Liver (tissue), 10 donors: ENCODE measurements at places on chromosomes 7 and 10. TPM values are rescaled to one million over a fixed set of nuclear protein-coding genes. Genes with fewer than 3 reads are reported as not detected.

DNA sequence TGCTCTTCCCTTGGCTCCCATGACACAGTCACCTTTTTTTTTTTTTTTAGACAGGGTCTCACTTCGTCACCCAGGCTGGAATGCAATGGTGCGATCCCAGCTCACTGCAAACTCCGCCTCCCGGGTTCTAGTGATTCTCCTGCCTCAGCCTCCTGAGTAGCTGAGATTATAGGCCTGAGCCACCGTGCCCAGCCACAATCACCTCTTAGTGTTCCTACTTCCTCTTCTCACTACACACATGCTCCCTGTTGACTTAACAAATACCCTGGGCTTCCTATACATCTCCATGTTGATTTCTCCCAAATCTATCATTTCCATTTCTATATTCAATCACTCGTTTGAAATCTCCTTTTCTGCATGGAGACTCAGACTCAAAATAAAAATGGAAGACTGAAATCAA lies 91.7 kb downstream of the CUBN start:
- no peaks in the 10 kb centered on the region for H3K27me3 ChIP-seq
- H3K27ac ChIP-seq: no peak overlapping the region
- no peak overlapping the region for H3K4me3 ChIP-seq
- no peaks in the 10 kb centered on the region for H3K36me3 ChIP-seq
- H3K4me1 ChIP-seq: no peaks in the 10 kb centered on the region
- DNase-seq: no peak

DNA sequence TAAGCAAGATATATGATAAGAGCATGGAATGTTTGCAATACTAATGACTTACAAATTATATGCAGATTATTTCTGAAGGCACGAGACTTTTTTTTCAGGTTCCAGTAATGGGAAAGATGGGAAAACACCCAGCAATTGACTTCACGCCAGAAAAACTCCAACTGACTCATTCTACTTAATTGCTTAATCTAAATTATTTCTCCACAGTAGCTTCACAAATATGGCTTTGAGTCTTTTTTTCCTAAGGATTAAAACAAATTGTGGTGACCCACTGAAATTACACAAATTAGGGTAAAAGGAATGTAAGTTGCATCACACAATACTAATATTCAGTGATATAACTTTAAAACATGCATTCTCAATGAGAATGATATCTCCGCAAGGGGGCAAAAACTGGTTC lies 138.7 kb downstream of the GNAI1 start:
- H3K27me3 ChIP-seq: no peaks in the 10 kb centered on the region
- no peak for DNase-seq
- no peak overlapping the region for H3K27ac ChIP-seq
- H3K36me3 ChIP-seq: no peaks in the 10 kb centered on the region

- DNase-seq: peak; percentile 8
- H3K4me1 ChIP-seq: peaks cover 12% of the 10 kb centered on the region
- no peaks in the 10 kb centered on the region for H3K27me3 ChIP-seq
- H3K4me3 ChIP-seq: no peak overlapping the region
- no peak overlapping the region for H3K27ac ChIP-seq
These were observed 170.2 kb upstream of the ZMIZ1 start for GRCh38 chr10:78898341-78899097.

DNA sequence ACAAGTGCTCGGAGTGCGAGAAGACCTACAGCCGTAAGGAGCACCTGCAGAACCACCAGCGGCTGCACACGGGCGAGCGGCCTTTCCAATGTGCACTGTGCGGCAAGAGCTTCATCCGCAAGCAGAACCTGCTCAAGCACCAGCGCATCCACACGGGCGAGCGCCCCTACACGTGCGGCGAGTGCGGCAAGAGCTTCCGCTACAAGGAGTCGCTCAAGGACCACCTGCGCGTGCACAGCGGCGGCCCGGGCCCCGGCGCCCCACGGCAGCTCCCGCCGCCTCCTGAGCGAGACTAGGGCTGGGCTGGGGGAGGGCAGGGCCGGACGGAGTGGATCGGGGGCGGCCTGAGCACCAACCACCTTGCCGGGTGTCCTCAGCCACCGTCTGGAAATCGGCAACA lies 15.1 kb upstream of the ZNF212 start:
- H3K4me3 ChIP-seq: no peak overlapping the region
- no peaks in the 10 kb centered on the region for H3K27me3 ChIP-seq
- peaks cover 36% of the 10 kb centered on the region for H3K36me3 ChIP-seq
- no peak for DNase-seq
- H3K4me1 ChIP-seq: no peaks in the 10 kb centered on the region

DNA sequence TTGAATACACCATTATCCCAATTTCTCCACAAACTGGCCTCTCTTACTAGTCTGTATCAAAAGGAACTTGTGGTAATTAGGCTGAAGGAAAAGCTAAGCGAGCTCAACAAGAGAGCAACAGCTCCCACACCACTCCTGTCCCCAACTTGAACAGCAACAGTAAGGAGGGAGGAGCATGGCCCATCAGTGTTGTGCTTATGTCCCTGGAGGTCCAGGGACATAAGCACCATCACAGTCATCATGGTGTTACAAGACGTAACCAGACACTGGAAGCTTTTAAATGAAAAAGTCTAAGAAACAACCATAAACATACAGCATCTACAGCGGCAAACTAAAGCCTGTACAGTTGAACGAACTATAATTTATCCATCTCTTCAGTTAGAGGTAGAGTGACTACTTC lies 989 bp downstream of the ERLIN1 start:
- peaks cover 12% of the 10 kb centered on the region for H3K36me3 ChIP-seq
- H3K4me1 ChIP-seq: peaks cover 4% of the 10 kb centered on the region
- no peak for DNase-seq
- H3K4me3 ChIP-seq: peak overlapping the region; percentile 83

GRCh38 chr7:45684910-45685618 lies 110.9 kb downstream of the ADCY1 start:
- peaks cover 23% of the 10 kb centered on the region for H3K4me1 ChIP-seq
- no peaks in the 10 kb centered on the region for H3K27me3 ChIP-seq
- H3K27ac ChIP-seq: no peak overlapping the region
- H3K36me3 ChIP-seq: no peaks in the 10 kb centered on the region
- DNase-seq: peak; percentile 19

- peaks cover 7% of the 10 kb centered on the region for H3K4me1 ChIP-seq
- H3K27me3 ChIP-seq: no peaks in the 10 kb centered on the region
- no peak for DNase-seq
- H3K36me3 ChIP-seq: no peaks in the 10 kb centered on the region
These were observed 5.6 kb upstream of the CD36 start for GRCh38 chr7:80632819-80633218.

DNA sequence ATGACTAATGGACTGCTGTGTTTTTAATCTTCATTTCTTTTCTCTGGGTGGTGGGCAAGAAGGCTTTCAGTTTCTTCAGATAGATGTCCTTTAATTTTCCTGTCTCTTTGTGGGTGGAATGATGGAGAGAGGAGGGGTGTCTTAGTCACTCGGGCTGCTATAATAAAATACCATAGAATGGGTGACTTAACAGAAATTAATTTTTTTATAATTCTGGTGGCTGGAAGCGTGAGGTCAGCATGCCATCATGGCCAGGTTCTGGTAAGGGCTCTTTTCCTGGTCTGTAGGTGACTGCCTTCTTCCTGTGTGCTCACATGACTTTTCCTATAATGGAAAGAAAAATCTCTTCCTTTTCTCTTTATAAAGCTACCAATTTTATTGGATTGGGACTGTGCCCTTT lies 6.3 kb downstream of the RSBN1L start:
- no peak for DNase-seq
- H3K4me1 ChIP-seq: peaks cover 3% of the 10 kb centered on the region
- no peak overlapping the region for H3K27ac ChIP-seq
- H3K36me3 ChIP-seq: no peaks in the 10 kb centered on the region
- H3K27me3 ChIP-seq: no peaks in the 10 kb centered on the region

DNA sequence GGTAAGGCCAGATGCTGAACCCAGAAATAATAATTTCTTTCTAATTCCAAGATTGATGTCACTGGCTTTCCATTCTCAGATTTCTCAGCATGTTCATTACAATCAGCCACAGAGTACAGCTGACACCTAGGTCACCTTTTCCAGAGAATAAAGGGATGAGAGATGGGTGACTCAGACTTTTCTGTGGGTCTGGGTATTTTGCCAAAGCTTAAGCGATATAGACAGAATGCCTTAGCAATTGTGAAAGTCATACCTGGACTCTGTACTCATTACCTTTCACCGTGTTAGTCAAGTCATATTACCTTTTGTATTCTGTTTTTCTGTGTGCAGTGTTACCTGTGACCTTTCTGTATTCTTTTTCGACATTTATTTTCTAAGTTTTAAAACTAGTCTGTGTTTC lies 10.6 kb upstream of the PRTFDC1 start:
- H3K27me3 ChIP-seq: no peaks in the 10 kb centered on the region
- H3K27ac ChIP-seq: peak overlapping the region; percentile 70
- H3K4me3 ChIP-seq: no peak overlapping the region
- peaks cover 9% of the 10 kb centered on the region for H3K4me1 ChIP-seq
- H3K36me3 ChIP-seq: no peaks in the 10 kb centered on the region

DNA sequence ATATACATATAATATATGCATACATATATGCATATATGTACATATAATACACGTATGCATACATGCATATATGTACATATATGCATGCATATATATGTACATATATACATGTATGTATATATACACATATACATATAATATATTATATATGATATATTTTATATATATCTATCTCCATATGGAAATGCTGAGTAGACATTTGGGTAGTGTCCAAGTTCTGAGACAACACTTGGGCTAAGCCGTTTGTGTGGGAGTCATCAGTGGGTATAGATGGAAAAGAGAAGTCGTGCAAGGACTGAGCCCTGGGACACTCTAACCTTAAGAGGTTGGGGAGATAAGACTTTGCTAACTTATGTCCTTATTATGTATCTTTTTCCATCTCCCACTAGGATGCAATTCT lies 165.2 kb upstream of the PODXL start:
- H3K27me3 ChIP-seq: no peaks in the 10 kb centered on the region
- DNase-seq: no peak
- no peaks in the 10 kb centered on the region for H3K4me1 ChIP-seq

- no peak for DNase-seq
- no peaks in the 10 kb centered on the region for H3K27me3 ChIP-seq
- H3K36me3 ChIP-seq: no peaks in the 10 kb centered on the region
- no peak overlapping the region for H3K4me3 ChIP-seq
- peaks cover 14% of the 10 kb centered on the region for H3K4me1 ChIP-seq
These were observed 4.8 kb downstream of the ADRA2A start for GRCh38 chr10:111081595-111081994.

GRCh38 chr10:127228195-127228787 lies 31.9 kb upstream of the INSYN2A start:
- DNase-seq: no peak
- H3K4me3 ChIP-seq: no peak overlapping the region
- no peaks in the 10 kb centered on the region for H3K36me3 ChIP-seq
- H3K4me1 ChIP-seq: peaks cover 14% of the 10 kb centered on the region
- H3K27ac ChIP-seq: no peak overlapping the region

DNA sequence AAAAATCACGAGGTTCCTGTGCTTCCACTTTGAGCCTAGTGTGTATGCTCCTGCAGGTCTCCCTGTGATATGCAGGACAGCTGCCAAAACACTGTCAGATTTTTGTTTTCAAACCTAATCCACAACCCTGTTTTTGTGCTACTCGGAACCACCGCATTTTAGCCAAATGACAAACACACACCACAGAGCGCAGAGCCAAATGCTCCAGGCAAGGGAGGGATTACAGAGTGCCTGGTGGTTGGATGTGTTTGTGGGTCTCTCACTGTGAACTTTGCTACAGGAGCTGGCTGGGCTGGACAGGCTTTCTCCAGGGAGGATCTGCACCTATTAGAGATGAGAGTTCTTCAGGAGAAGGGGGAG lies 5.7 kb upstream of the RBM28 start:
- H3K27ac ChIP-seq: no peak overlapping the region
- no peak for DNase-seq
- no peak overlapping the region for H3K4me3 ChIP-seq
- H3K36me3 ChIP-seq: no peaks in the 10 kb centered on the region
- no peaks in the 10 kb centered on the region for H3K27me3 ChIP-seq
- H3K4me1 ChIP-seq: peaks cover 9% of the 10 kb centered on the region

GRCh38 chr10:51832652-51833383 lies 133.4 kb upstream of the CSTF2T start:
- H3K4me3 ChIP-seq: no peak overlapping the region
- no peaks in the 10 kb centered on the region for H3K27me3 ChIP-seq
- DNase-seq: no peak
- H3K36me3 ChIP-seq: no peaks in the 10 kb centered on the region
- H3K4me1 ChIP-seq: no peaks in the 10 kb centered on the region

DNA sequence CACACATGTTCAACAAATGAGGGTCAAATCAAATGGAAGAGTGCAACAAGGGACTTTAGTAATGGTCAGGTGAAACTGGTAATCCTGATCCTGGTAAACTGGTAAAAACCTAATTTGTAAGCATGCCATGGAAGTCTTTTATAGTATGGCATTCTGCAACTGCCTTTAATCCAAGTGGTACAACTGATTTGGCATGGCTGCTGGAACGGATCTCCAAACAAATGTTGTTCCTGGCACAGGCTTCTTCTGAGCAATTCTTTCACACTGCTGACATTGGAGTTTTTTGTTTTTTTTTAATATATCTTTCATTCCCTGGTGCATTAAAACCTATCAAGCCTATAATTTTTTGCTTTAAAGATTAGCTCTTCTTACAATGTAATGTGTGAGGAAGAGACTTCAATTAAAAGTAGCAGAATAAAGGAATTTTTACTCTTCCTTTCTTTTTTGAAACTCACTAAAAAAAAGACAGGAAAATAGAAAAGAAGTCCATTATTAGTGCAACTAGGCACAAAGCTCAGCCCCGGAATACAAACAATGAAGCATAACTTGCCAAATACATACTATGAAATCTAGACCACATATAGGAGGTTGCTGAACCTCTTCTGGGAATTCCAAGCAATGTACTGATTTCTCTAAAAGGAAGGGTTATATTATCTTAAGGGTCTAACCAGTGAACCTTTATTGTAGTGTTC lies 79.3 kb upstream of the OIT3 start:
- H3K36me3 ChIP-seq: no peaks in the 10 kb centered on the region
- DNase-seq: no peak
- H3K27me3 ChIP-seq: no peaks in the 10 kb centered on the region
- no peaks in the 10 kb centered on the region for H3K4me1 ChIP-seq

DNA sequence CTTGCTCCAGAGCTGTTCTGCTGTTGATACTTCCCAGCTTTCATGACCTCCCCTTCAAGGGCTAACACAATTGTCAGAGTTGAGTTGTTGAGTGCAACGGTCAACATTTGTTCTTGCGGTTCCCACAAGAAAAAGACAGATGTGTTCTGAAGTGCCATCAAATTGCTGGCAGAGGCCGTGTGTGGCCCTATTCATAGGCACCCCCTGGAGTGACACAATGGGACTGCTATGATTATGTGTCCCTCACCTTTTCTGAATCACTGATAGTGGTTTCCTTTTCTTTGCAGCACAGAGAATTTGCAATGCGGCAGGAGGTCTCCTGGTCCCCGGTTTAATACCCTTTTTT lies 5.8 kb upstream of the IGFBP1 start:
- H3K4me1 ChIP-seq: peaks cover 14% of the 10 kb centered on the region

Gene BTBD16
- 0.42 TPM for total RNA-seq

Gene COL26A1
- 1.8 TPM for total RNA-seq

Gene OPN4
- total RNA-seq: not detected

Gene C1QL3
- not detected for total RNA-seq

Gene VIPR2
- 0.17 TPM for total RNA-seq

Gene OR13A1
- under 0.01 TPM for total RNA-seq

Gene SNCG
- total RNA-seq: 0.84 TPM

Gene TUBAL3
- total RNA-seq: not detected

Gene ZNF804B
- total RNA-seq: not detected
